ENCODE measurements at places on chromosomes 3 and 15.

DNA sequence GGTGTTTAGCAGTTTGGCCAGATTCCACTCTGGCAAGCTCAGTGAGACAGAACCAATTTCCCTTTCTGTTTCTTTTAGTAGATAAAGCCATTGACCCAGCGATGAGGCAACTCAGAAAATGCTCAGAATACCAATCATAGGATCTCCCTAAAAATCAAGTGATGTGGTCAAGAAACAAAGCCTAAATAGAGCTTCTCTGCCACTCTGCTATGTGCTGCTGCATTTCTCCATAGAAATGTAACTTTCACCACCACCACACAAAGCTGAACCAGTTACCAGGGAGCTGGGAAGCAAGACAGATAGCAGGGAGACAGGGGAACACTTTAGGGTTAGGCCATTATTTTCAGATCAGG is 109.8 kb downstream of the RPL22L1 start:
- H3K27ac ChIP-seq = no peak overlapping the region
- no peaks in the 10 kb centered on the region for H3K27me3 ChIP-seq
- no peak for DNase-seq
- no peak overlapping the region for H3K4me3 ChIP-seq

GRCh38 chr3:188125076-188125475 is 28.9 kb upstream of the LPP start:
- no peak overlapping the region for H3K4me3 ChIP-seq
- H3K27me3 ChIP-seq = no peaks in the 10 kb centered on the region
- no peak overlapping the region for H3K27ac ChIP-seq
- H3K4me1 ChIP-seq = no peaks in the 10 kb centered on the region

GRCh38 chr3:32882603-32883025 is 64.8 kb downstream of the TRIM71 start:
- peaks cover 5% of the 10 kb centered on the region for H3K4me1 ChIP-seq
- no peaks in the 10 kb centered on the region for H3K27me3 ChIP-seq
- H3K4me3 ChIP-seq = no peak overlapping the region
- H3K27ac ChIP-seq = no peak overlapping the region
- H3K36me3 ChIP-seq = no peaks in the 10 kb centered on the region

DNA sequence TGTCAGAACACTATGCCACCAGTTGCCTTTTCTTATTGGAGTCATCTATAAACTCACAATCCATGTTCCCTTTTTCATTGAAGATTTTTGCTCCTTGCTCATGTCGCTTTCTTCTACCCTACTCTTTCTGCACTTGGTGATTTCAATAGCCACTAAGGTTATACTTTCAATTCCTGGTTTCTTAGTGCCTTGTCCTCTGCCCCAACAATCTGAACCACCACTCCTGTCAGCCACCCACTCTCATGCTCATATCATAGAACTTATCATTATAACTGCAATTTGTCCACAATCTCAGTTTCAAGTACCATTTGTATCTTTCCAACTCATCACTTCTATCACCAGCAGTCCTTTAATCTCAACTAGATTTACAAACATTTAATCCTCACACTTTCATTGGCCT is 10.0 kb upstream of the GRAMD1C start:
- DNase-seq = no peak
- no peak overlapping the region for H3K27ac ChIP-seq
- H3K4me1 ChIP-seq = peaks cover 15% of the 10 kb centered on the region
- no peak overlapping the region for H3K4me3 ChIP-seq
- no peaks in the 10 kb centered on the region for H3K36me3 ChIP-seq
